ENCODE measurements at places on chromosomes 1 and 21. TPM values are rescaled to one million over a fixed set of nuclear protein-coding genes. Genes with fewer than 3 reads are reported as not detected.

DNA sequence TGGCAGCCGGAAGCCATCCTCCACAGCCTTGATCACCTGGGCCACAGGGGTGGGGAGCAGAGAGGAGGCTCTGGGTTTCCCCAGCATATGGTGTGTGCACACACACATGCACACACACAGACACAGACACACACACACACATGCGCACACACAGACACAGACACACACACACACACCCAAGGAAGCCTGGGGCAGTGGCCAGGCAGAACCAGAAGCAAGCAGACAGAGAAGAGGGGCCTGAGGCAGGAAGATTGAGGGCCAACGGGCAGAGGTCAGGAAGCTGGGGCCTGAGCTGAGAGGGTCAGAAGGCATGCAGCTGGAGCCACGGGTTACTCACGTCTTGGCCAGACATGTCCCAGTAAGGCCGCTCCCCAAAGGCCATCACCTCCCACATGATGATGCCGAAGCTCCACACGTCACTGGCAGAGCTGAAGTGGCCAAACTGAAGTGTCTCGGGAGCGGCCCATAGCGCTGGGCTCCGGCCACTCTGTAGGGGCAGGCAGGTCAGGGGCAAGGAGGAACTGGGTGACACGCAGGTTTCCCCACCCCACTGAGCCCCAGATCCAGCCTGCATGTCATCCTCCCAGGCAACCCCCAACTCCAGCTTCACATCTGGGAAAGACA lies 27.4 kb downstream of the CDCA8 start:
- DNase-seq = no peak

- DNase-seq = no peak
Observed at GRCh38 chr1:232398823-232399222, 231.1 kb downstream of the SIPA1L2 start.

DNA sequence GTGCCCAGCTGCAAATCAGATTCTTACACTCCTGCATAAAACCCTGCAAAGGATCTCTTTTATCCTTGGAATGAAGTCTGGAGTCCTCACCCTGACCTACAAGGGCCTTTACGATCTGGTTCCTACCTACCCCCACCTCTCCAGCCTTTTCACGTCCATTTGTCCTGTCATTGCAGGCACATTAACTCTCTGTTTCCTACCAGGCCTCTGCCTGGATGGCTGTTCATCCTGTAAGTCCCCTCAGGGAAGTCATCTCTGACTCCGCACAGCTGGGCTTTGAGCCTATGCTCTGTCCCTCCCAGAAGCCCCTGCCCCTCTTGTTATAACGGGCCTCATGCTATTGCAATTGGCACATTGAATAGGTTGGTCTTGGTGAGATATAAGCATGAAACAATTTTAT lies 96.8 kb upstream of the USP24 start:
- DNase-seq = no peak

DNA sequence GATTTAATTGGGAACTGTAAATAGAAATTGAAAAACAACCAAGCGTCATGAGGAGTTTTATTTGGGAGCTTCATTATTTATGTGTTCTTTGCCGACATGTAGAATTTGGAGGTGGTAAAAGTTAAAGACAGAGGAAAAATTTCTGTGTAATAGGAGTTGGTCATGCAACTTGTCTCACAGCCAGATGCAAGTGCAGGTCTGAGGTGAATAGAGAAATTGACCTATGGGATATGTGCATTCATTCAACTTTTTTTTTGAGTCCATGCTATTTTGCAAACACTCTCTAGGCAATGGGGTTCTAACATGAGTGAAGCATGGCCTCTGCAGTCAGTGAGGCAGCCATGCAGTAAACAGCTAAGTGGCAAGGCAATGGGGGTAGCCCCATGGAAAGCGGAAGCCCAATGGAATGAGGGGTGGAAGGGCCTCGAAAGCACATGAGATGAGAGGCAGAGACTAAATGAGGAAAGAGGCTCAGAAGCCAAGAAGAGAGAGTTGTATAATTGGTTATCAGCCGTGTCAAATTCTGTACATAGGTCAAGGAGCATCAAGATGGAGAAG lies 56.4 kb upstream of the NRIP1 start:
- DNase-seq = no peak

DNA sequence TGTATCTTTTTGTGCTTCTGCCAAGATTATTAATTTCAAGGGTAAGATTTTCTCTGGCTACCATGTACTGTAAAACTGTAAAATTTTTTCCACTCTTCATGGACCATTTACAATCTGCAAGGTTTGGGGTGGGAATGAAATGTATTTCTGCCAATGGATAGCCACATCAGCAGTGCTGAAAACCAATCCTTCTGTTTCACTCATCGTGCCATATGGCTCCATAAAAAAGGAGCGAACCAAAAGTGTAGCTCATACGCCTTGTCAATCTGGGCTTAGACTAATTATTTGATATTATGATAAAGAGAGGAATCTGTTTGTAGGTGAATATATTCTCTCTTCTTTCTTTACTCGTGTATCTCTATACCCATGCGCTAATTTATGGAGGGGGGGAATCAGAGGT lies 3.0 kb upstream of the SLC44A5 start:
- DNase-seq = no peak

DNA sequence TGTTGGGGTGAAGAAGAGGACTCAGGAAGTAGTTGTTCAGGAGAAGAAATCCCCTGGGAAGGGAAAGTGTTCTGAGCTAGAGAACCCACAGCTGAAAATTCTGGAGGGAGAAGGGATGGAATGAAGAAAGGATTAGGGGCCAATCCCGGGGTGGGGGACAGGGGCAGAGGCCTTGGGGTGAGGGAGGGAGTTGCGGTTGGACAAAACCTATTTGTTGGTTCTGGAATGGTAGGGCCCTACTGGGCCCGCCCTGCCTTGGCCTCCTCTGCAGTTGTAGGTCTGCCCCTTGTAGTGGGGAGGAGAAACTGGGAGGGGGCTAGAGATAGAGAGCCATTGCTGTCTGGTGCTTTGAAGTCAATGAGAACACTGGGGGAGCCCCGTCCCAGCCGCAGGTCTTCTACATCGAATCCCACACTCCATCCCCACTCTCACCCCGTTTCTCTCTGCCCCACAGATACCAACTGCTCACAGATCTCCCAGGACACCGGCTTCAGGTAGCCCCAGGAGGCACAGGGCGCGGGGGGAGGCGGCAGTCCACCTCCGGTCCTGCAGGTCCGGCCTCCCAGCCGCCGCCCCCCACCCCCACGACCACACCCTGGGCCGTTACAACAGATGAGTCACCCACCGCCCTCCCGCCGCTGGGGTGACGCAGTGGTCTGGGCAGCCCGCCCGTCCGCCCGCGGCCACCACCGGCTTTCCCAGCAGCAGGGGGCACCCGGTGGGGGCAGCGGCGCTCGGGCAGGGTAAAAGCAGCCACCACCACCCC lies 1.1 kb downstream of the TAGLN2 start:
- DNase-seq = peak; percentile 81

DNA sequence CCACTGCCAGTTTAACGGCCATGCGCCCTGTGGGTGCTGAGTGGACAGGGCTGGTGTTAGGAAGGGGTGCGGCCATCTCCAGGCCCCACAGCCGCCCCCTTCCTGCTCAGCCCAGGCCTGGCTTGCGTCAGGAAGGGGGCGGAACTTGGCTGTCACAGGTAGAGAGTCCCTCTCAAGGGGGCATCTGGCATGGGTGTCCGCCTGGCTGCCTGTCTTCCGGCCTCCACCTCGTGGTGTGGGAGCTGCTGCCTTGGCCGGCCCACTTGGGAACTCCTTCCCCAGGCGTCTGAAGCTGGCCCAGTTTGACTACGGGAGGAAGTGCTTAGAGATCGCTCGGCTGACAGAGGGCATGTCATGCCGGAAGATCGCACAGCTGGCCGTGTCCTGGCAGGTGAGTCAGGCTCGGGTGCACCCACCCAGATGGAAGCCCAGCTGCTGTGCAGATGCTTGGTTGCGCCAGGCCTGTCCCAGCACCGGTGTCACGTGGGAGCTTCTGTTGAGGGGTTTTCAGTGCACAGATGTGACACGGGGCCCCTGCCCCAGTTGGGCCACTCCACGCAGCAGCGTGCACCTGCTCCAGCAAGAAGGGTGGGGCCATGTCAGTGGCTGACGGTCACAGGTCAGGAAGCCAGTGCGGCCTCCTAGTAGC lies 9.1 kb upstream of the ATAD3B start:
- no peak for DNase-seq

DNA sequence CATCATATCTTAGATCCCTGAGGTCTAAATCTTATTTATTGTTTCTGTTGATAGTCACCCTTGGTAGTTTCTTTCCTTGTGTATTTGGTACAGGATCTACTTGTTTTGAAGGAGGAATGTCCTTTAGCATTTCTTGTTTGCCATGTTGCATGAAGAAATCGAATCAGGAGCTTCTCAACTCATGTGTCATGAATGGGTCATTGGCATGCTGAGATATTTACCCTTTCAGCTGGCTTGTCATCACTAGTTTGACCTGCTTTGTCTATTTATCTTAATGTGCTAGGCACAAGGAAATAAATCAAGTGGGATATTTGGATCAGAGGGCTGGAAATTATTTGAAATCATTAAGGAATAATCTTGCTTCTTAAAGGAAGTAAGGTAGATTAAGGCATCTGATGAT lies 23.8 kb downstream of the THEM4 start:
- no peak for DNase-seq

DNA sequence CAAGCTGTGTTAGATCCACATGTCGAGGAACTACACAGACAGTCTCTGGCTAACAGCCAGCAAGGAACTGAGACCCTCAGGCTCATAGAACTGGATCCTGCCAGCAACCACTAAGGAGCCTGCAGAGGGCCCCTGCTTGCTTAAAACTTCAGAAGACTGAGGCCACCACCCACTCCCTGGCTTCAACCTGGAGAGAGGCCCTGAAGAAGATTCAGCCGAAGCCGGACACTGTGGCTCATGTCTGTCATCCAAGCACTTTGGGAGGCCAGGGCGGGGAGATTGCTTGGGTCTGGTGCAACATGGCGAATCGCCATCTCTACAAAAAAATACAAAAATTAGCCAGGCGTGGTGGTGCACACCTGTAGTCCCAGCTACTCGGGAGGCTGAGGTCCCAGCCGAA lies 92.6 kb upstream of the TMPRSS2 start:
- DNase-seq = no peak

GRCh38 chr1:5189384-5189783 lies 535.0 kb downstream of the AJAP1 start:
- DNase-seq = no peak

GRCh38 chr1:5254131-5254725 lies 599.8 kb downstream of the AJAP1 start:
- DNase-seq = no peak

DNA sequence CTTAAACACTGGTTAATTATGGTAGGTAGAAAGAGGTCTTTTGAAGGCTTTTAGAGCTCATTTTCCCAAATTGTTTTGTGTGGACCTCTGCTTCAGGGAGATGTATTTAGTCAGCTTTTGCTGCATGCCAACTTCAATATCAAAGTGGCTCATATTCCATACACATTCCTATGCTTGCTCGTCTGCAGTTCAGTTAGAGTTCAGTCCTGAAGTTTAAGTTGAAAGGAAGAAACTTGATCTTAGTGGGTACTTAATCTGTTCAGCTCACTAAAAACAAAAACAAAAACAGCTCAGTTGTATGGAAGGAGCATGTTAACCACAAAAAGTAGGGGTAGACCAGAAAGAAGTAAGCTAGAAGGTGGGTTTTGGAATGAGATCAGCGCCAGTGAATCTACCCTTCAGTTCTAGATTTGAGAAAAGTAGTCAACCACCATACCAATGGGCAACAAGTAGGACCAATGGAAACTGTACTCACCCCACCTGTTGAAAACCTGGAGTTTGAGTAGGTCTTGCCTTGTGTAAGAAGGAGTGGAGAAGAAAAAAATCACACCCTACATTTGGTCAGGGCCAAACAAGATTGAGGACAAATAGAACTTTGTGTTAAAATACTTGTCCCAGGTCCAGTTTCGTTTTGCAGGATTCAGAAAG lies 58.0 kb downstream of the LEPR start:
- peak; percentile 33 for DNase-seq

GRCh38 chr1:193905288-193906085 lies 719.1 kb upstream of the B3GALT2 start:
- DNase-seq = peak; percentile 4

- DNase-seq = no peak
Observed at GRCh38 chr1:175162955-175163354, 29.6 kb downstream of the KIAA0040 start.

- DNase-seq = no peak
Observed at GRCh38 chr1:3695326-3696217, 43.3 kb downstream of the TP73 start.

- no peak for DNase-seq
Observed at GRCh38 chr1:190274721-190275120, 202.9 kb downstream of the BRINP3 start.

- no peak for DNase-seq
Observed at GRCh38 chr1:54080598-54081049, 27.2 kb downstream of the TCEANC2 start.

GRCh38 chr1:151254217-151255213 lies at the start of gene PSMD4:
Gene PSMD4 (plus strand): TSS chr1:151254734. CDS start chr1:151254783, 49 bp downstream.
- DNase-seq = peak; percentile 92

- DNase-seq = no peak
Observed at GRCh38 chr1:8358897-8359616, 41.1 kb downstream of the SLC45A1 start.

GRCh38 chr1:53393325-53393792 lies 65.5 kb upstream of the LRP8 start:
- DNase-seq = no peak

DNA sequence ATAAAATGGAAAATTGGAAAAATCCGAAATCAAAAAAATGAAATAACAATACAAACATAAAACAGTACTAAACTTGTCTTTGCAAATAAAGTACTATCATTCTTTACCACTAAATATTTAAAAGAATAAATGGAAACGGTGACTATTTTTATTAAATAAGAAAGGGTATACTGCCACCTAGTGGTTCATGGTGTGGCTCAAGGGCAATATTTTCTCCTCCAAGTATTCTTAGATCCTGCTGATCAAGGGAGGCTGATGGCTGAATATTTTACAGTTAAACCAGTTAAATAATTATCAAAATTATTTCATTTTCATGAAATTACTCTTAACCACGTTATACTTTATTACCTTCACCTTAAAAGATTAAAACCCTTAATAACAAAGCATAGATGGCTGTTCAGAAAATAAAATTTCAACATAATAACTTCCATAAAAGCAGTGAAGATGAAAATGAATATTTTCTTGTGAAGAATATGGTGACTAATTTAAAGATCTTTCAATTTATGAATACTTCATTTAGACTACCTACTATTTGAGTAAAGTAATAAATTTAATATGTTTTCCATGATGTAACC lies 1793.9 kb downstream of the NCAM2 start:
- peak; percentile 3 for DNase-seq

DNA sequence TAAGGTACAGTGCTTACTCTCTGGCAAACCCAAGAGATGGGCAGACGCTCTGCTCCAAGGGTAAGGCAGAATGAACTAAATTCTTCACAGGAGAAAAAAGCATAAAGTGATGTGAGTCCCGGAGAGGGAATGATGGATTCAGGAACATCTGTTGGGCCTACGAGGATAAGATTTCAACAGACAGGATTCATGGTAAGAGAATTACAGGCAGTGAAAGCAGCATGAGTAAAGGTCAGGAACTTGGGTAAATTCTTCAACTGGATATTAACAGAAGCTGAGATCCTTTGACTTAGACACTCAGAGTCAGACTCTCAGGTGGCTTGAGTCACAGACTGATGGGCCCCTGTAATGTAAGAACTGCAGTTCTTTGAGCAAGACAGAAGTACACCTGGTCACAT lies 152.6 kb downstream of the TRABD2B start:
- DNase-seq = no peak

Gene C1orf53
- total RNA-seq = 6.8 TPM

Gene EDARADD
- total RNA-seq = 2.2 TPM

Gene KRTAP23-1
- total RNA-seq = not detected

Gene RPAP2
- total RNA-seq = 23.7 TPM

Gene ZCCHC17
- 51.3 TPM for total RNA-seq

Gene CYYR1
- total RNA-seq = 4.7 TPM

Gene DLGAP3
- 1.6 TPM for total RNA-seq

Gene CRYAA
- total RNA-seq = not detected

Gene SELP
- not detected for total RNA-seq

Gene RGS7
- total RNA-seq = 0.18 TPM
